ENCODE measurements at places on chromosomes 11 and 22. TPM values are rescaled to one million over a fixed set of nuclear protein-coding genes. Genes with fewer than 3 reads are reported as not detected.
A peak's percentile ranks its signal among the peaks of the same experiment; 100 is the strongest.

The CUL5 gene
- polyA plus RNA-seq, result 23.2 TPM

The SCGB1D1 gene
- polyA plus RNA-seq, result not detected

DNA sequence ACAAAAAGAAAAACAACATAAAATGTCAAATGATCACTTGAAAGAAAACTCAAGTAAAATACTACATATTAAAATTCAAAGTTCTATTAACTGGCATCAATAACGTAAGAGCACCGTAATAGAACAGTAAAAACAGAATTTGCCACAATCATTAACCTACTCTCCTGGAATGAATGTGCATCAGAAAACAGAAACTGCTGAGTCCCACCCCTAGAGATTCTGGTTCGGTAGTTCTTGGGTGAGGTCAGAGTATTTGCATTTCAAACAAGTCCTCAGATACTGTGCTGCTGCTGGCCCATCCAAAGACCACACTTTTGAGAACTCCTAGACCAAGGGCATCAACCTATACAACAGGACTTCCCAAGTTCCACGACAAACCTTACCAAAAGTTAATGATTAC is 23.5 kb downstream of the PITPNB start:
- no peak for DNase-seq

DNA sequence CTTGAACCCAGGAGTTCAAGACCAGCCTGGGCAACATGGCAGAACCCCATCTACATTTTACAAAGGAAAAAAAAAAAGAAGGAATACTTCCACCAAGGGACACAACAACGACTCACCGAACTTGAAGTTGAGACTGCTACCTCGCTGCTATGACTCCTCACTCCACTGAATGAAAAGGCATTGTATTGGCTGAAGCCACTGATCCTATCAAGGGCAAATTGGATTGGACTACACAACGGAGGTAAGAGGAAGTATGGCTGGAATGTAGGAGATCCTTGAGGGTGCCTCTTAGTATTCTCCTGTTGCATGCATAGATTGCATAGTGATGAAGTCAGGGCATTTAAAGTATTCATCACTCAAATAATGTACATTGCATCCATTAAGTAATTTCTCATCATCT is 97.9 kb downstream of the CWF19L2 start:
- no peak for DNase-seq

GRCh38 chr11:67584881-67585873 is 1.6 kb downstream of the GSTP1 start:
- peak; percentile 62 for DNase-seq

DNA sequence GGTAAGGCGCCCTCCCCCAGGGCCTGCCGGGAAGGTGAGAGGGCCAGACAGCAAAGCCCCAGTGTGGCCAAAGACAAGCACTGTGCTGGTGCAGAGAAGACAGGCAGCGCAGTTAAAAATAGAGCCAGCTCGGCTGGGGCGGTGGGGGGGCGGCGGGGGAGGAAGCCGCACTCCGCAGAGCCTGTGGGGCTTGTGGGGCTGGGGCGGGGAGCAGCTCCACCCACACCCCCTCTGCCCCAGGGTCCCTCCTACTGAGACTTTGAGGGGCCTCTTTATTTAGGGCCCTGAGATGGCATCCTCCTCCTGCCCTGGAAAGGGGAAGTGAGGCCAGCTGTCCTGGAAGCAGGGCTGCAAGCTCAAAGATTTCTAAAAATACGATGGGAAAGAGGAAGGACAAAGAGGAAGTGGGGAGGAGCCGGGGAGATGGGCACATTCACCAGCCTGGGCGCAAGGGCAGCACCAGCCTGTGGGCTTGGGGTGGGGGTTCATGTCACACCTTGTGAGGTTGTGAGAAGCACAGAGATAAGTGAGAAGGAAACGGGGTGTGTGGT is 2.6 kb downstream of the CYTH4 start:
- no peak for DNase-seq

The XKR3 gene
- polyA plus RNA-seq, result 1.1 TPM

GRCh38 chr22:27086080-27087044 is 429.0 kb downstream of the MIAT start:
- DNase-seq, result no peak

The NUDT8 gene
- polyA plus RNA-seq, result 29.2 TPM

DNA sequence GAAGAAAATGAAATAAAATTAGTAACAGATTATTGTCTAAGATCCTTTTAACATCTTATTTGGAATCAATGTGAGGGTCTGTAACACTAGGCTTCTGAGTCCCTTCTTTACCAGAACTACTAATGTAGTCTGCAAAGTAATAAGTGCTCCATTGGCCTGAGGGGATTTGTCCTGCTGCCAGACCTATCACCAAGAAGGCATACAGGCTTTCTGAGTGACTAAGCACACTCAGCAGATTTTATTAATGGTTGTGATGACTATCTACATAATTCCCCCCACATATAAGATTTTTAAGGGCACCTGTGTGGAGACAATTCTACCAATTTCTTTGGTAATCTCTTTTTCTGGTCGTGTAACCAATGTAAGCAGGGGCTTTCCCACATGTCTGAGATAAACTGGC is 365.0 kb upstream of the FAT3 start:
- no peak for DNase-seq

DNA sequence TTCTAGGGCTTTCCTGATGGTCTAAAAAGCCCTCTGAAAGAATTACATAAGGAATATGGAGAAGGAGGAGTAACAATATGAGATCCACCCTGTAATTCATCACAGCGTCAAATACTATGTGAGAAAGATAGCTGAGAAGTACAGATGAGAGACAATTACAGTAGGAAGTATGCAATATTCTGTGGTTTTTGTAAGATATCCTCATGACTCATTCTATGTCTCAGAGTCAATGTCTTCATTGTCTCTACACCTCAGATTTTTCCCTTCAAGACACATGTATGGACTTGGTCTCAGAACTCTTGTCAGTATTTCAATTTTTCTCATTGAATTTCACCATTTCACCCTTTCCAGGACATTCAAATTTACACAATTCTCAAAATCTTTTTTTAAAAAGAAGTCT is 343.3 kb upstream of the CTSC start:
- DNase-seq, result no peak

The EPS8L2 gene
- polyA plus RNA-seq, result 310 TPM

Data from hepatocyte (in vitro differentiated cells).